ENCODE measurements at places on chromosomes 7 and 10.

DNA sequence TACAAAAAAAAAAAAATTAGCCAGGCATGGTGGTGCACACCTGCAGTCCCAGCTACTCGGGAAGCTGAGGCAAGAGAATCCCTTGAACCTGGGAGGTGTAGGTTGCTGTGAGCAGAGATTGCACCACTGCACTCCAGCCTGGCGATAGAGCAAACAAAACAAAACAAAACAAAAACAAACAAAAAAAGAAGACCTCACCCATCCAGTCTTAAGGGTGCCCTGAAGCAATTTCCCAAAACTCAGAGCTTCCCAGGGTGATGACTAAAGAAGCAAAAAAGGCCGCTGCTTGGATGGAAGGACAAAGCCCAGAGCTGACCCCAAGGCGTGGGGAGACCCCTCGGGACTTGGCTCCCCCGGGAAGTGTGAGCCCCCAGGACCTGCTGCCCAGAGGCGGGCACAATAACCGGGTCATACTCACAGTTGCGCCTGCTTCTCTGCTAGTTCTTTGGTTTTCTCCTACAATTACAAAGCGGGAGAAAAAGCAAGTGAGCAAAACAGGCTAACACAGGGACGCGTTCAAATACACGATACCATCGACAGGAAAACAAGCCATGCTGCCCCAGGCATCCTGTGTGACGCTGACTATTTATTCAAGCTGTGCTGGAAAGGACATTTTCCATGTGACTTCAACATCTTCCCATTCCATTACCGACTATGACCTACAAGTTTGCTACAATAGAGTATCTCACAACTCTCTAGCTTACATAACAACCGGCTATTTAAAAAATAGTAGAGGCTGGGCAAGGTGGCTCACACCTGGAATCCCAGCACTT lies 29.9 kb downstream of the PAPOLB start:
- no peak for DNase-seq

DNA sequence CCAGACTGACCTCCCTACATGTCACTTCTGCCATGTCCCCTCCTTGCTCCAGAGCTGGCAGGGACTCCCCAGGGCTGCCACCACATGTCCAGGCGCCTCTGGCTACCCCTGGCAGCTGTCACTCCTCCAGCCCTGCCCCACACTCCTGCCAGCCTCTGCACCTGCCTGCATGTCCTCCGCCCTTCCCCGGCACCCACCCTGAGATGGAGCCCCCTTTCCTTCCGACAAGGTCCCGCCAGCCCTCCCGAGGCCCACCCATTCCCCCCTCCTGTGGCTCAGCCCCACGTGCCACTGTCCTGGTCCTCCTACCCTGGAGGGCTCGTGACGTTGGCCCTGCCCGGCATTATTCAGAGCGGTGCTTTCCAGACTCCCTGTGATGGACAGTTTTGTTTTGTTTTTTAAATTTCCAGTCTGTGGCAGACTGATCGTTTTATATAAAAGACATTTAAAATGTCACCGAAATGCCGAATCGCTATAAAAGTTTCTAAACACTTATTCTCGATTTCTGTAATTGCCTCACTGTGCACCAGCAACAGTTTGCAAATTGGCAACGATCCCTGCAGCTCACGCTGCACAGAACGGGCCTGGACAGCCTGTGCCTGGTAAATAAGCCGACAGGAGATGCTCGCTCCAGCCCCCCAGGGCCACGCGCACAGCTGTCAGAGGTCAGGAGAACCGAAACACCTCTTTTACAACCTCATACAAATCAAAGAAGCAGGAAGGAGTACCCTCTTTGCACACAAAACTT lies 111.1 kb upstream of the SH2B2 start:
- no peak for DNase-seq

GRCh38 chr7:55526770-55527169 lies 45.5 kb downstream of the VOPP1 start:
- DNase-seq, result no peak

DNA sequence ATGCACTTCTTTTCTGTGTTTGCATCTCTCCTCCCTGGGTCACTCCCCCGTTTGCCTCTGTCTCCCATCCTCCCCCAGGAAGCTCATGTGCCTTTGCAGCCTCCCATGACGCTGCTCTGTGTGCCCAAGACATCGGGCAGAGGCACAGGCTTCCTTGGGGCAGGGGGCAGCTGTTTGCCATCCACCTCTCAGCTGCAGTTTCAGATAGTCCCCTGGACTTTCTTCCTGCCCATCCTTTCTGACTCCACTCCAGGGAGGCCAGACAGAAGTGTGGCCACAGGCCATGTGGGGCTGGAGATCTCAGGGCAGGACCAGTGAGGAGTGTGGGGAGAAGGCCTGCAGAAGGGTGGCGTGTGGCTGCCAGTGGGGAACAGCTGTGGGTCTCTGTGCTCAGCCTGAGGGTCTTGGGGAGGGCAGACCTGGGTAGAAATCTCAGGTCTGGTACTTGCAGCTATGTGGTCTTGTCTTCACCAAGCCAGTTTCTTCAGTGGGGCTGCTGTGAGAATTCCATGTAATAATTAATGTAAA lies 10.6 kb upstream of the SAMD8 start:
- DNase-seq, result no peak
